ENCODE measurements at places on chromosomes 2 and 18.
A peak's percentile ranks its signal among the peaks of the same experiment; 100 is the strongest.

- DNase-seq = no peak
These were observed 219.5 kb downstream of the CLIP4 start for GRCh38 chr2:29334706-29335105.

GRCh38 chr18:33123862-33124518, 316.5 kb downstream of the CCDC178 start:
- no peak for DNase-seq

DNA sequence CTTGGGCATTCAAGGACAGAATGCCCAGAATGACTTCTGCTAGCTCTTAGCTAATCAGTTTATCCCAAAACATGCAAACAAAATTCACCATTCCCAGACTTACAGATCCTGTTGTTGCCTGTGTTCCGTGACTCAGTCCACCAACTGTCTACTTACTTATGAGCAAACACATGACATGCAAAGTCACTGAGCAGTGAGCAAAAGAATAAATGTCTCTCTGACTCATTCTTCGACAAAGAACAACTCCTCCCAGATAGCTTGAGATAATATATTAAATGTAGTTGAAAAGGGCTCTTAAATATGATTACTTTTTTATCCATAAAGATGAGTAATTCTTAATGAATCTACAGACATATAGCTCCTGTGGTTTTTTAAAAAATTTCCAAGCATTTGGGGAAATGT, 9.0 kb upstream of the CREG2 start:
- DNase-seq = no peak

DNA sequence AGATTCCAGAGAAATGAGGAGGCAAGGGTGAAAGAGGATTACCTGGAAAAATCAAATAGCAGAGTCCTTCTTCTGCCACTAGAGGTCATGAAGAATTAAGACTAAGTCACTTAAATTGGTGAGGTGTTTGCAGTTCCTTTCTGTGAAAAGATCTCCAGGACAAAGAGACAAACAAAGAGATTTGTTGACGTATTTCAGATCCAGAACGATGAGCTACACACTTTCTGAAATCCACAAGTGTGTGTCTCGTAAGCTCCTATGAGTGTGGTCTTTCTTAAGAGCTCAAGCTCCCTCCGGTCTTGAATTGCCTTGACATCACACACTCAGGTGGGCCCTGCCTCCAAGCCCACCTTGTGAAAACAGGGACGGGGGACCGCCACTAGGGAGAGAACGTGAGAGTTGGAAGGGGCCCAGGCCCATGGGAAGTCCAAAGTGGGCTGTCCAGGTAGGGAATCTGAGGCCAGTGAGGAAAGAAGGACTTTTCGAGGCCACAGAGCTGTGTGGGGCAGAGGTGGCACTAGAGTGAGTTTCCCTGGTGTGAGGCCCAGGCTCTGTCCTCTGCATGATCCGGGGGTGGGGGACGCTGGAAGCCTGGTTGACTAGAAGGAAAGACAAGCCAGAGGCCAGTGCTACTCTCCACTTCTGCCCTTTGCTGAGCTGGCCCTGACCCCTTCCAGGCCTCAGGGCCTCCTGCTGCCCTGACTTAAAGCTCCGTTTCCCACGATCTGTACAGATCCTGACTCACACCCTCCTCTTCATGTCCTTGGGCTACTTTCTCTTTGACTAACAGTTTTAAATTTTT, 168.1 kb upstream of the NCK2 start:
- peak; percentile 20 for DNase-seq

GRCh38 chr2:27831279-27832050, 58.7 kb downstream of the RBKS start:
- no peak for DNase-seq

DNA sequence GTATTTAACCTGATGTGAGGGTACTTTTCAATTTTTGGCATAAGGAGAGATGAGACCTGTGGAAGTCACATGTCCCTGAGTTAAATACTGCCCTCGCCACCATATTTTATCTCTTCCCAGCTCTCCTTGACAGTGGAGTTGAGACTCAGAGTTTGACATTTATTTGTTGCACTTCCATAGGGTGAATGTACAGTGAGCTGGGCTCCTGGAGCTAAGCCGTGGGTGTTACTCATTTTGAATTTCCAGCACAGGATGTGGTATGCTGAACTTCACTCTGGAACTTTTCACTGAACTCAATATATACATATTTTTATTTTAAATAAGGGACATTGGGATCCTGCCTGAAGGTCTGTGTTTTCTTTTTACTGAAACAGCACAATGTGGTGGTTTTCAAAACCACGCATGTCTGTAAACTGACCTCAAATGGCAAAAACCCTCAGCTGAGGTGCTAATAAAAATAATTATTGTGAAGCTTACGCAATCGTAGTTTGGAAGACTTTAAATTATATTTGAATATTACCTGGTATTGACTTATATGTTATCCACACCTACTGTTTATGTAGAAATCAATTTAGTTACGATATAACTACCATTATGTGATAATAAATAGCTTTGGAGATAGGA, 12.1 kb downstream of the RNF144A start:
- no peak for DNase-seq

DNA sequence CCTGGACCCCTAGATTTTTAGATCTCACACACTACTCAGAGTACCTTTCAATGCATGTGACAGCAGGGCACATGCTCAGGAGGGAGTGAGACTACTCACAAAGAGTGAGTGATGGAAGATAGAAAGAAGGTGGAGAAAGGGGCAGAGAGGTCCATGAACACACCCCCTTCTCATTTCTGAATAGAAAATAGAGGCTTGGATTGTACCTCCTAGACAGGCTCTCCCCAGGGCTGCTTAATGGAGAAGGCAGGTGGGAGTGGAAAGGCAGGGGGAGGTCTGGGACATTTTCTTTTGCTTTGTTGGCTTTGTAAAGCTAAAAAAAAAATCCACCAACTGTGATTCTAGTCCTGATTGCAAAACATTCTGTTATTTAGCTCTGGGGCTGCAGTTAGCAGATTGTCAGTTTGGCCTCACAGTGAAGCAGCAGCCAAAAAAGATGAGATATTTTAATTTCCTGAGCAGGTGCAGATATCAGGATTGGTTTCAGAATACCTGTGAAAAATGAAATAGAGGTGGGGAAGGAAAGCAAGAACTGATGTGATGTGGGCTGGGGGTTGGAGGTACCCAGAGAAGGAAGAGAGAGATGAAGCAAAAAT, 119.3 kb upstream of the GYPC start:
- DNase-seq = no peak

- no peak for DNase-seq
These were observed 265.5 kb downstream of the RPRM start for GRCh38 chr2:153213022-153213421.

- DNase-seq = no peak
These were observed 41.9 kb downstream of the LRRFIP1 start for GRCh38 chr2:237669283-237669627.

GRCh38 chr2:112836695-112837117, at the start of gene IL1B:
IL1B (minus strand) TSS chr2:112836779; CDS start chr2:112836229, 550 bp downstream.
- DNase-seq = no peak

DNA sequence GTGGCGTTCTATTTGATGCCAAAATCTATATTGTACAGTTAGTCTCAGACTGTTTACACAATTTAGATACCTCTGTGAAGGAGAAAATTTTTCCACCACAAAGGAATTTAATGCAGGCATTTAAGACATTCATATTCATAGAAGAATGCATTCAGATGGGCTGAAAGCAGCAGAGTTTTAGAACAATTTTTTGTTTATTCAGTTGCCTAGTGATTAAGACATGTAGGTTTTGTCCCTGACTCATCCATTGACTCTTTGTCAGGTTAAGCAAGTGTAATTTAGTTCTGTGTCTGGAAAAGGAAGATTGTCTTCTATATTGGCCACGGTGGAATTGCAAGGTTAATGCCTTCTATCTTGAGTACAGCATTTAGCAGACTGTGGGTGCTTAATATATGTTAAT, 515.0 kb downstream of the PARD3B start:
- DNase-seq = no peak

DNA sequence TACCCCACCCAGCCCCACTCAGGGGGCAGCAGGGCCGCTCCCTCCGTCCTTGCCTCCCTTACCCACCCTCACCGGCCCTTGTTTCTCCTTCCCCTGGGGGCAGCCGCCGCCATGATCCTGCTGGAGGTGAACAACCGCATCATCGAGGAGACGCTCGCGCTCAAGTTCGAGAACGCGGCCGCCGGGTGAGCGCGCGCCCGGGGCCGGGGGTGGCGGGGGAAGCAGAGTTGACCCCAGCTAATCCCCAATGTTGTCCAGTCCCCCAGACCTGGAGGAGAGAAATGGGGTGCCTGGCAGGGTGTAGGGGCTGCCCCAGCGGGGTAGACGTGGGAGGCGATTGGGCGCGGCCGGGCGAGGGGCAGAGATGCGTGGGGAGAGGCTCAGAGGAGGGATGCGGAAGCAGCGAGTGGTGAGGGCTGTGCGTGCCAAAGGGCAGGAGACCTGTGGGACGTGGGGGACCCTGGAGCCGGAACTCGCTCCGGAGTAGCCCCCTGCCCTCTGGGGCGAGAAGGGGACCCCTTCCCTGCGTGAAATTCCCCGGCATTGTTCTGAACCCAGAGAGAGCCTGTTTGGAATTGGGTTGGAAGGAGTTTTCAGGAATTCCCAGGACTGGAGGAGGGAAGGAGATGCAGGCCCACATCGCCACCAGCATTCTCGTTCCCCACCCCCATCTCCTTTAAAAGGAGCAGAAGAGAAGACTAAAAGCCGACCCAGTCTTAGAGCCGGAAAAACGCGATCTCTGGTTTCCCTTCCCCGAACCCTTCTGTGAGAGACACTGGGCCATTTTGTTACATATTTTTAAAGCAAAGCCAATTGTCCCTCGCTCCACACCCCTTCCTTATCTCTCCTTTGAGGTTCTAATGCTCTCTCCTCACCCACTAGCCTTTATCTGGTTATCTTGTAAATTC, 625 bp downstream of the ARPC2 start:
- no peak for DNase-seq

All from iPS DF 19.7 (cell line).